ENCODE measurements at places on chromosomes 6 and 20.

GRCh38 chr6:112027942-112028674, 25.8 kb upstream of the CCN6 start:
- DNase-seq: peak; percentile 90

- DNase-seq: no peak
Measured at GRCh38 chr20:33859157-33859695, 48.1 kb downstream of the CHMP4B start.

DNA sequence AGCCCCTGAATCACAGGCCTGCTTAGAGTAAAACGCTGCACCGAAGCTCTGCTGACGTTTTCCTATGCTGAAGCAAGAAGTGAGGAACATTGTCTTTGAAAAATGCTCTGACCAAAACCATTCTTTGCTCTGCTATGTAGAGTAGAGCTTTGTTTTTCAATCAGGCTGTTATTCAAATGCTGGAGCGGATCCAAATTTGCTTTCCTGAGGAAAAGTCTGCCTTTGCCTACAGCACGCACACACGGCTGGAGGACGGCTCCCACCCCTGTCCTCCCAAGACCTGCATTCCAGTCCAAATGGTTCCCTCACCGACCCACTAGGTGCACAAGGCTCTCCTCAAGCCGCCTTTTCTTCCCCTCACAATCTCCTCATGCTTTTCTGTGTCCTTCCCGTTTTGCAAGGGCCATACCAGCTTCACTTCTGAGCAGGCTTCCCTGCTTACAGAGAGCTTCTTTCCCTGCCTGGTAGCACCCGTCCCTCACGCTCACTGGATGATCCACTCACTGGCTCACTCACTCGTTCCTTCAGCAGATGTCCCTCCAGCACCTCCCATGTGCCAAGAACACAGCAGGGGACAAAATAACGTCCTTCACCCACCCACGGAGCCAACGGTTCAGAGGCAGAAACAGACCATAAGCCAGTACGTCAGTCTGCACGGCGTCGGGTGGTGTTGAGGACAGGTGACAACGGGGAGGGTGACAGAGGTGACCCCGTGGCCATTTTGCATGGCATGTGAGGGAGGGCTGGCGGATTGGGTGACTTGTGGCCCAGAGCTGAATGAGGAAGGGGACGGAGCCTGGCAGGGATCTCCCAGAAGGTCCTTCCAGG, 137.9 kb upstream of the NEDD9 start:
- no peak for DNase-seq

DNA sequence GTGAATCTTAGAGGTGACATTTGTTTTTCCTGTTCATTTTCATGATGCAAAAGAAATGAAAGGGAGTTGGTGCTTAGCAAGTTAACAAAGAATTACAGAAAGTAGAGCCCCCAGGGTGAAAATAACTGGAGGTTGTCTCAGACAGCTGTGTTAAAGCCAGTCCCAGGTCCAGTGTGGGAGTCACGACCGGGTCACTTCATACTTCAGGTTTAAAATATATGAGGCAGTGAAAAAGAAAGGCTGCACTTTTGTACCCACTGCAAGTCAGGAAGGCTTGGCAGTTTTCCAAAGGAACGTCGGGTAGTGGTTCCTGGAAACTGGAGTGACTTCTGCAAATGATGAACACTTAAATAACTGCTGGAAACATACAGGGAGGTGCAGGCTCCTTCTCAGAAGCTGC, 91.5 kb upstream of the THBS2 start:
- no peak for DNase-seq

DNA sequence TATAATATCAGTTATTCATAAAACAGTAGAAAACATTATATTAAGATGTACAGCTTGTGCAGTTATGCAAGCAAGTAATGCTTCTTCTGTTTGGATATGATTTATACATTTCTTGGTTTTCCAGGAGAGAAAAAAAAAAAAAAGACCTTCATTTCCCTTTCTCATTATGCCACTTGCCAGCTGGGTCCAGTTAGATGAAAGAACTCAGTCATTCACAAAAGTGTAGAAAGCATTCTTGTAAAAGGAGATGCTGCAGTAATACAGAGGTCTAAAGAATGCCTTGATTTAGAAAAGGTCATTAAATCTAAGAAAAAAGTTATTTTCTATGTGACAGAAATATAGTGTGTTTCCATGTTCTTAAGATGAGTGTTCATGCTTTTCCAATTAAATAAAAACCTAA, 7.4 kb downstream of the PDE7B start:
- DNase-seq: no peak

DNA sequence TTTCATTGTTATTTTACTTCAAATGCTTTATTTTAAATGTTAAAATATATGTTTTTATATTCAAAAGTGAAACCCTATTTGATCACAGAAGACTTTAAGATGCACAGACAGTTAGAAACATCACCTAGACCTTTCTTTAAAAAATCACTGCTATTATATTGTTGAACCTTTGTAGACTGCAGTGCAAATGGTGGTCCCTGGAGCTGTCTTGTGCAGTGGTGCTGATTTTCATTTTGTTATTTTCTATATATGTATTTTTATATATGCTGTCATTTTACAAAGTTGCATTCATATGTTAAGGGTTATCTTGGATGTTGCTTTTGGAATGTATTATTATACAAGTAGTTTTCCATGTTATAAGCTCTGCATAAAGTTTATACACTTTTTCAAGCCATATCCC, 18.7 kb upstream of the HLA-B start:
- no peak for DNase-seq

GRCh38 chr20:34984756-34985261, 29.1 kb downstream of the MYH7B start:
- no peak for DNase-seq

GRCh38 chr6:134178161-134179044, 126.0 kb upstream of the SLC2A12 start:
- peak; percentile 95 for DNase-seq

DNA sequence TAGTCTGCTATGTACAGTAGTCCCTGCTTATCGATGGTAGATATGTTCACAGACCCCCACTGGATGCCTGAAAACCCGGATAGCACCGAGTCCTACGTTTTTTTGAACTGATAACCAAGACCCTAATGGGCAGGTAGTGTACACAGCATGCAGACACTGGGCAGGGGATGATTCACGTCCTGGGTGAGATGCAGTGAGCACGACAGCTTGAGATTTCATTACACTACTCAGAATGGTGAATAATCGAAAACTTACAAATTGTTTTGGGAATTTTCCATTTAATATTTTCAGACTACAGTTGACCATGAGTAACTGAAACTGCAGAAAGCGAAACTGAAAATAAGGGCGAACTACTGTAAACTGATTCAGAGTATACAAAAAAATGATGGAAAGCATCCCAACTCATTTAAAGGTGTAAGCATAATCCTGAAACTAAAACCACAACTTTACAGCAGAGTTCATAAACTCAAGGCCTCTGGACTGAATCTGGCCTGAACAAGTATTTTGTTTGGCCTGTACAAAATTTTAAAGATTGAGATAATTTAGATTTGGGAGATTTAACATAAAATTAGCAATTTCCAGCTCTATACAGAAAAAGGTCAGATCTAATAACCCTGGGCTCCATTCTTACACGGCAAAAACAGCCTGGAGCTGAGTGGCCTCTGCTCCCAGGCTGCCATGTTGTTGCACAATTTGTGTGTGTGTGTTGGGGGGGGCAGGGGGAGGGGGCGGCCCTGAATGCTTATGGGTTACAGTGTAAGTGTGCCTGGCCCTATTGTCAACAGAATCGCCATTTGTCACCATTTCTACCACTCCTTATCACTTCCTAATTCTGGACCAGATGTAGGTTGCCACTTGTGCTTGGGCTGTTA, 34.9 kb downstream of the RNF24 start:
- DNase-seq: peak; percentile 48

DNA sequence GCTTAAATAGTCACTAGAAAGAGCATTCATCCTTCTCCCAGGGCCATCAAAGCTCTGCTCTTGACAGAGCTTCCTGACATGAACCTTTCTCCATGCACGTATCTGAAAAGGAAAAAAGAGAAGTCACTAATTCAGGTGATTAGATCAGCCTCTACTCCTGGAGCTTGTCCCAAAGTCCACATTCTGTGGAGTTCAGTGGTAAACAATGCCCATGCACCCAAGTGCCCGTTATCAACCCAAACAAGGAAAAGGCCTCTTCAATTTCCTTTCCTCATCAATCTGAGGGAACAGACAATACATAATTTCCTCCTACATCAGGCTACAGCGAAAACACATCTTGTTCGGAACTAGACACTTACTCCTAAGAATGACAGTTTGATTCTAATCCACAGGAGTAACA, 129.2 kb upstream of the PCSK2 start:
- no peak for DNase-seq

DNA sequence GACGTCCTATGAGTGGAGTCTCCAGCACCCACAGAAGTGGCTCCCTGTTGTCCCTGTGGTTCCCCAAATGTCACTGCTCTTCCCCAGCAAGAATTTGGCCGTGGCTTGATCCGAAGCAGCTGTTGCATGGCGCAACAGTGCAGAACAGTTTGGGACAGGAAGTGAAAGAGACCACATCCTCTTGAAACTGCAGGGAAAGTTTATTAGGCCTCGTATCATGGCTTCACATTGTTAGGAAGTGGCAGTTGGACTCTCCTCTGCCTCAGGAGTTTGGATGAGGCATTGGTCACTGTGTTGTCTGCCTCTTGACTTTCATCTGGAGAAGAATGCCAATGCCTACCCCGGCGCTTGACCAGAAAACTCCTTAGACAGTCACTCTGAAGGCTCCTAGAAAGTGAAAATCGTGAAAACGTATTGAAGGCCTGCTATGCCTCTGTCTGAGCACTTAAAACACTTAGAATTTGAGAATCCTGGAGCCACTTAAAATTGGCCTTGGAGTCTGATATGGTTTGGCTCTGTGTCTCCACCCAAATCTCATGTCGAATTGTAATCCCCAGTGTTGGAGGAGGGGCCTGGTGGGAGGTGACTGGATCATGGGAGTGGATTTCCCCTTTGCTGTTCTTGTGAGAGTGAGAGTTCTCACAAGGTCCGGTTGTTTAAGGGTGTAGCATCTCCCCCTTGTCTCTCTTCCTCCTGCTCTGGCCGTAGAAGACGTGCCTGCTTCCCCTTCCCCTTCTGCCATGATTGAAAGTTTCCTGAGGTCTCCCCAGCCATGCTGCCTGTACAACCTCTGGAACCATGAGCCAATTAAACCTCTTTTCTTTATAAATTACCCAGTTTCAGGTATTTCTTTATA, 334.9 kb upstream of the JARID2 start:
- peak; percentile 35 for DNase-seq

GRCh38 chr20:7392542-7393206, 547.6 kb downstream of the HAO1 start:
- DNase-seq: peak; percentile 68

DNA sequence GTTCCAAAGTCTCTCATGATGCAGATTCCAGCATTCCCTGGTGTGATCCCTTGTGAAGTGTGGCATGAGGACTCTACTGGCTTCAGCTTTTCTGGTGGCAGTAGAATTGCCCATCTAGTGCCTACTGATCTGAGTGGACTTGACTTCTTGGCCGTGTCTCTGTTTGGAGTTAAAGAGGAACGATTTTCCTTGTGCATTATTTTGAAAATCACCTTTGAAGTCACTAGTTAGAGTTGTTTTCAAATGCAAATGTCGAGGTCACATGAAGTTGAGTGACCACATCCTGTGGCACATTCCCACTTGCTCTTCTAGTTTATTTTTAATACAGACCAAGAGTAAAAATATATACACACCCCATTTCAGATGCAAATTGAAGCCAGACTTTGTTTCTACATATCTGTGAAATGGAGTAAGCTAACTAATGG, 270.7 kb upstream of the TAB2 start:
- DNase-seq: peak; percentile 44

DNA sequence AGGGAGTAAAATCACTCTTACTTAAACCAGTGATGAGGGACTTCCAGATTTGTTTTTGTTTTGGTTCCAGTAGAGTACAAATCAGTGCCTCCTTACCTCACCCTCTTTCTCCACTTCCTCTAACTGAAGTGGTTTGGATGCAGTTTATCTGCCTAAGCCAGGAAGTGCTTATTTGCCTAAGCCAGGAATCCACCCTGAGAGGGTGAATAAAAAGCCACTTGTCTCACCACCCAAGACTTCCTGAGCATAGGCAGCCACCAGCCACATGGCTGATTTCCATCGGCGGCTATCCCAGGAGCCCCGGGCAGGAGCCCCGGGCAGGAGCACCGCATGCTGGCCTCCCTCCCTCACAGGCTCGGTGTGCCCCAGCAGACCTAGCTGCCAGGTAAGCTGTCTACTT, 12.0 kb downstream of the LRP11 start:
- DNase-seq: no peak

GRCh38 chr6:11278207-11278559, 45.7 kb upstream of the NEDD9 start:
- no peak for DNase-seq

DNA sequence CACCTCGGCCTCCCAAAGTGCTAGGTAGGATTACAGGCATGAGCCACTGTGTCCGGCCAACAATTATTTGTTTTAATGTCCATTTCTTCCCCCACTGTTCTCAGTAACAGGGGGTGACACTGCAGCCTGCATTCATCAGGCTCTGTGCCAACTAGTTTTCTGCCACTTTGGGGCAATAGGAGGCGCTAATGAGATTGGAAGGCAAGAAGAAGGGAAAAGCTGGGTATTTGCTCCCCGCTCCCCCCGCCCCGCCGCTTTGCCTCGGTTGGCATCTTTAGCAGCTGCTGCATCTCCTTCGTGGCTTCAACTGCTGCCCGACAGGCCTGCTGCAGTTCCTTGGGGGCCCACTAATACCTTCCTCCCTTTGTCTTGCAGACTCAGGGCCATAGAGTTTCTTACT, 35.0 kb upstream of the MDGA1 start:
- no peak for DNase-seq

DNA sequence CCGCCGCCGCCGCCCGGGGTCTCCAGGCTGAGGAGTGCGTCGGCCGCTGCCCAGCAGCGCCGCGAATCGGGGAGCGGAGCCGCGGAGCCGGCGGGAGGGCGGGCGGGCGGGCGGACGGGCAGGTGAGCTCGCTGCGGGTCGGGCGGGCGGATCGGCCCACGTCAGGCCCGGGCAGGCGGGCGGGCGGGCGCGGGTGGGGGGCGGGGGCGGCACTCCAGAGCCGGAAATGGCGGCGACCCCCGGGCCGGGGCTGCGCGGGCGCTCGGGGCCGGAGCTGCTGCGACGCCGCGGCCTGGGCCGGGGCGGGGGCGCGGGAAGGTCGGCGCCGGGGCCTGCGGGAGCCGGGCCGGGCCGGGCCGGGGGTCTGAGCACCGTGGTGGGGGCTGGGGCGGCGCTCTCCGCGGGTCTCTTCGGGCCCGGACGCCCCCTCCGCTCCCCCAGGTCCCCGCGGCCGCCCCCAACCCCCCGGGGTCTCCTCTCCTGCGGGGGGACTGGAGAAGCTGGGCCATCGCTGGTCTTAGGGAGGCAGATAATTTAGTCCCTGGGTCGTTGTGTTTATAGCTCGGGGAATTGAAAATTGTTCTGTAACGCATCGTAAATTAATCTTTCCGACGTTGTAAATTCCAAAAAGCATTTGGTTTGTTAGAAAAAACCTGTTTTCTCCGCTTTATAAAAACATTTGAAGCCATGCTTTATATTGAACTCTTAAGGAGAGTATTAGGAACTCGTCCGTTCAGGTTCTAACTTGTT, 451 bp downstream of the DNAJC5 start:
- no peak for DNase-seq
